ENCODE measurements at places on chromosomes 7 and 10.

DNA sequence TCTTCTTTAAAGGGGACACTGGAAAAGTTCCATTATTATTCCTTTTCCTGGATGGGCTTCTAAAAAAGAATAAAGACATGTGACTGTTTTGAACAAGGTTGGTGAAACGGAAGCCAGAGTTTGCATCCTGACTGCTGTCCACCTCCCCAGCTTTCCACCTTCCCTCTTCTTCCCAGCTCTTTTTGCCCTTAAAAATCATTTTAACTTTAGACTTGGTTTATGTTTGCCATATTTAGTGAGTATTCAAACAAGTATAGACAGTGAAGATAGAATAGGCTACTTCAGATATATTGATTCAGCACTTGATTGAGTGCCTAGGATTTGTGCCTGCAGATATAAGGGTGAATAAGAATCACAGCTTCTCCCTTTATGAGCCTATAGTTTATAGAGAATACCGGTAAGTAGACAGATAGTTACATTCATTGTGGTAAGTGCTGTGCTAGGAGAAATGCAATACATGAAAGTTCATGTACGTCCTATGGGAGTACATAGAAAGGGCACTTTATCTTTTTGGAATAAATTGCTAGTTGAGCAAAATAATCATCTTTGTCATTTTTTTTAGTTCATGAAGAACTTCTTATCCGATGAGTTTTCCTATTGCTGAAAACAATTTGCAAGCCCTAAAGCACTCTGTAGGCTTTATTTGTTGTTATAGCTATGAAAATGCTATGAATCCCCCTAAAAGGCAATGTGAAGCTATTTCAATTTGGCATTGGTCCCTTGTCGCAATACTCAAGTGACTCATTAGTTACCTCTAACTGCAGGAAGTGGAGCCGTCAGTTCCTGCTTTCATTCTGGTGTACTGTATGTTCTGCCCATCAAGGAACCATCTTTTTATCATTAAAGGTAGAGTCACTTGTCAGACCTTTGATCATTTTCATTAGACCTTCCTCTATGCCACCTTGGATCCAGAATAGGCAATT is 57.2 kb upstream of the STRIP2 start:
- DNase-seq = no peak

DNA sequence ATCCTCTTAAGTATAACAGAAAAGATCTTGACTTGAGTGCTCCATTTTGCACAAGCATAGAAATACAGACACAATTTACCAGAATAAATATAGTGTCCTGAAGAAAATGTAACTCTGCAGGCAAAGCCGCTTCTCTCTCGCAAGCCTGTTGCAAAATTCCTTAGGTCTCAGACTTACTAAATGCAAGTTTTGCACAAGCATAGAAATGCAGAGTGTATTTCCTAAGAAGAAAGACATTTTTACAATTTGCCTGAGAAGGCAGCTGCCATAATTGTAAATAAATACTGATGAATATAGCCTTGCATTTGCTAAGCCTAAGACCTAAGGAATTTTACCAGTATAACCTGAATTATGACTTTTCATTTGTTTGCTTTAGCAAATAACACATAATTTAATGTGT is 67.1 kb downstream of the AGMO start:
- DNase-seq = no peak

DNA sequence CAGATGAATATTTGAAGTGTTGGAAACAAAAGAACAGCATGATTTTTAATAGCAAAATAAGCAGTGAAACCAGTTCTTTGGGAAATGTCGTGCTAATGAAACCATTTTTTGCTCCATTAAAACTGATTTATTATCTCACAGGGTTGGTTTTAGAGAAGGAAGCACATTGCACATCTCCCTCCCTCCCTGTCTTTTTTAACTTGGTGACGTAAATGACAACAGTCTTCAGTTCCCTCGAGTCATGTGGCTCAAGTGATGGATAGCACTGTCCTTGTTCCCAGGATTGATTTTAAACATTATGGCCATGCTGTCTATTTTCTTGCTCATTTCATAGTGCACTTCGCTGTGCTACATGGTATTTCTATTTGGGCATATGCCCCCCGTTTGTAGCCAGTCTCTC is 105.9 kb downstream of the DOCK1 start:
- DNase-seq = no peak

- DNase-seq = no peak
Observed at GRCh38 chr10:1448252-1448930, 288.9 kb downstream of the ADARB2 start.

DNA sequence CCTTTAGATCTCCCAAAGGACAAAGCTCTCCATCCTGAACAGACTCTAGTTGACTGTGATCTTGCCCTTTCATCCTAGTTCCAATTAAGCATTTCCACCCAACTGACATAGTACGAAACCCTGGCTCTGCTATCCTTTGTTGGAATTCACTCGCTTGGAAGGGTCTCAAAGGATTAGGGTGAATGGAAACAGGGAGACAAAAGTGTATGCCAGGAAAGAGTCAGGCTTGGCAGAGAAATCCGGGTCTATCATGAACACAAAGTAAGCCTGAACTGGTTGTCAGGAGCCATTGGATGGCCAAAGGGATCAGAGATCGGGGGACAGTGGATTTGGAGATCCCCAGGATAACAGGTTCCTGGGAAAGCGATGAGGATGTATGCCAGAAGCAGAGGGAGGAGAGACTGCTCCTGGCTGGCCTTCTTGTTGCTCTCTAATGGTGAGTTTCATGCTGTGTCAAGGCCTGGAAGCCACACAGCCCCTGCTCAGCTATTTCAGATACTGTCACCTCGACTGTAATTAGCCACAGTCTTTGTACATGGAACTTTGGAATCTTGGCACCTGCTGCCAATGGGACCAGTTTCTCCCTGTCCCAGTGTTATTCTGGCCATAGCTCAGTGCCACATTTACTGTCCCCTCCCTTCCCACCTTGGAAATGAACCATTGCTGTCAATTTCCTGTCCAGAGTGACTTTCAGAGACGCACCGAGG is 1168.7 kb upstream of the AUTS2 start:
- DNase-seq = no peak

DNA sequence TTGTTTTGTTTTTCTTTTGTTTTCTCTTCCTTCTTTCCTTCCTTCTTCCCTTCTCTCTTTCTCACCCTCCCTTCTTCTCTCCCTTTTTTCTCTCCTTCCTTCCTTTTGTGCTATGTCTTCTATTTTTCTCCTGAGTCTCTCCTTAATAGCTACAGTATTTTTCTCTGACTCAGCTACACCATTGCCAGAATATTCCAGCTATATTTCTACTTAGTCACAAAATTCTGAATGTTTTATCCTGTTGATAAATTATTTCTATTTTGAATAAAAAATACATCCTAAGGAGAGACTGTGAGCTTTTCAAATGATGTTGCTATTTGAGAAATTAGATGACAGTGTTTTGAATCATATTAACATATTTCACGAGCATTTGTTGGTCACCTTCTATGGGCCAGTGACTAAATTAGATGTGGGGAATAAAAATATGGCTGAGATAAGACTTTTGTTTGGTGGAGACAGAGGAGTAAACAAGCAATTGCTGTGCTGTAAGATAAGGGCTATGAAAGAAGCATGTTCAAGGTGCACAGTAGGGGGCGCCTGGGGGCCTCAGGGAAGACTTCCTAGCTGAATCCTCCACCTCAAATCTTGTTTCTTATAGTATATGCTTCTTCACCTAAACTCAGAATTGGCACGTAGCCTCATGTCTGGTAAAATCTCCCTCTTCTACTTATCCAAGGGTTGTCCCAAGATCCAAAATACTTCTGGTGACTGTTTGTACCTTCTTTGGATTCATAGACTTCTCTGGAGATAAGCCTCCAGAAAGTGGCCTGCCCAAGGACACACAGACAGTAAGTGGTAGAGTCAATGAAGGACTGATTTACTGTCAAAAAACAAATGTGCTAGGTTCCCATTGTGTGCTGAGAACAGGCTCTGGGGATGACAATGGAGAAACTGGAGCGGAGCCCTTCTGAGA is 115.5 kb upstream of the CREB5 start:
- DNase-seq = no peak

DNA sequence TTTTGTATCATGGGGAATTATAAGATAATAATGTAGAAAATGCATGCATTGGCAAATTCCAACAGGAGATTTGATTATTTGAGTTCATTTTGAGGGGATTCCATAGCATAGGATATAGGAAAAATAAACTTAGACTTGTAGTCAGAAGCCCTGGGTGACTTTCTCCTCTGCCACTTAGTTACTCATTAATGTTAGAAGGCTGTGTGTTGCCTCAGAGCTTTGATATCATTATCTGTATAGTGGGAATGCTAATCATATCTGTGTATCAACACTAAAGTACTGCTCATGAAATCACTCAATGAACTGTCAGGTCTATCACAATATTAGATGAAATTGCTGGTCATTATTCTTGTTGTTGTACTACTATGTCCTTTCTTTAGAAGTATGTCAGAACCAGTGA is 23.0 kb upstream of the TEX47 start:
- DNase-seq = no peak

DNA sequence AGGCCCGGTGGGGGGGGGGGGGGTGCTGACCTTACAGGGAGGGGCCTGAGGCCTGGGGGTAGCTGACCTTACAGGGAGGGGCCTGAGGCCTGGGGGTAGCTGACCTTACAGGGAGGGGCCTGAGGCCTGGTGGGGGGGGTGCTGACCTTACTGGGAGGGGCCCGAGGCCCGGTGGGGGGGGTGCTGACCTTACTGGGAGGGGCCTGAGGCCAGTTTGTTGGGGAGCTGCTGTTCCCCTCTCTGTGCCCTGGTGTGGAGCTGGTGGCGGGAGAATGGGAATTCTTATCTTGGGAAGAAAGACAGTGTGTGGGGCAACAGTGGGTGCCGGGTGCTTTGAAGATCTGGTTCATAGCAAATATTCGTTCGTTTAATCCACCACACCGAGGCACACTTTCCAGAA is 46.6 kb upstream of the CFAP46 start:
- no peak for DNase-seq

- no peak for DNase-seq
Observed at GRCh38 chr7:40008223-40008815, 58.3 kb downstream of the CDK13 start.

- DNase-seq = no peak
Observed at GRCh38 chr7:26950889-26951288, 86.5 kb upstream of the SKAP2 start.

GRCh38 chr7:110835849-110836248 is 255.1 kb upstream of the LRRN3 start:
- DNase-seq = no peak

DNA sequence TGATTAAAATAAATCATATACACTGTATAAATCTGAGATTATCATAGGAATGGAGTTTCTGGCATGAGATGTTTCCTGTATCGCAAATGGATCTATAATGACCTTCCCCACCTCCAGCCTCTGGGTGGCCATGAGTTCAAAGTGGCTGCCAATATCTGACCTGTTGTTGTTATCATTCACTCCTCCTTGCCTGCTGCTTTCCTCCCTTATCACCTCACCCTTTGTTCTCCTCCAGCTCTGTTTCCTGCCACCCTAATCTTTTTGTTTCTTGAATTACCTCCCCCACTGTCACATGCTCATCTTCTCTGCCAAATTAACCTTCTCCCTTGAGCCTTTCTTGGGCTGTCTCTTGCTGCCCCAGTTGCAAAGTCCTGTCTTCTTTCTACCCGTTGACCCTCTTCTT is 12.0 kb downstream of the SCD start:
- DNase-seq = no peak

GRCh38 chr10:128734734-128735133 is 608.5 kb upstream of the MKI67 start:
- no peak for DNase-seq

DNA sequence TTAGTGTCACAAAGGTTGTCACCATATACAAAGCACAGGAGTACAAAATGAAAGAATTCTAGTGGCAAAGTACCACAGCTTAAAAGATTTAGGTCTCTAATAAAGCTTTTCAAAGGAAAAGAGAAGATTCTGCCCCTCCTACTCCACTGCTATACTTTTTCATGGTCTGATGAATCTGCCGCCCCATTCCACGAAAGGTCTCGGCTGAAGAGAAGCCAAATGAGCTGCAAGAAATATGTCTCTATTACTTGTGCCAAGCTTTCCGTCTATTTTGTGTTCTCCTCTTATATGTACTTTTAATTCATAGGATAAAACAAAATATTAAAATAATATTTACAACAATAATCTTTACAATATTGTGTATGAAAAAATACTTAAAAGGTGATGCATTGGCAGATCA is 222.6 kb downstream of the ANK3 start:
- DNase-seq = no peak

DNA sequence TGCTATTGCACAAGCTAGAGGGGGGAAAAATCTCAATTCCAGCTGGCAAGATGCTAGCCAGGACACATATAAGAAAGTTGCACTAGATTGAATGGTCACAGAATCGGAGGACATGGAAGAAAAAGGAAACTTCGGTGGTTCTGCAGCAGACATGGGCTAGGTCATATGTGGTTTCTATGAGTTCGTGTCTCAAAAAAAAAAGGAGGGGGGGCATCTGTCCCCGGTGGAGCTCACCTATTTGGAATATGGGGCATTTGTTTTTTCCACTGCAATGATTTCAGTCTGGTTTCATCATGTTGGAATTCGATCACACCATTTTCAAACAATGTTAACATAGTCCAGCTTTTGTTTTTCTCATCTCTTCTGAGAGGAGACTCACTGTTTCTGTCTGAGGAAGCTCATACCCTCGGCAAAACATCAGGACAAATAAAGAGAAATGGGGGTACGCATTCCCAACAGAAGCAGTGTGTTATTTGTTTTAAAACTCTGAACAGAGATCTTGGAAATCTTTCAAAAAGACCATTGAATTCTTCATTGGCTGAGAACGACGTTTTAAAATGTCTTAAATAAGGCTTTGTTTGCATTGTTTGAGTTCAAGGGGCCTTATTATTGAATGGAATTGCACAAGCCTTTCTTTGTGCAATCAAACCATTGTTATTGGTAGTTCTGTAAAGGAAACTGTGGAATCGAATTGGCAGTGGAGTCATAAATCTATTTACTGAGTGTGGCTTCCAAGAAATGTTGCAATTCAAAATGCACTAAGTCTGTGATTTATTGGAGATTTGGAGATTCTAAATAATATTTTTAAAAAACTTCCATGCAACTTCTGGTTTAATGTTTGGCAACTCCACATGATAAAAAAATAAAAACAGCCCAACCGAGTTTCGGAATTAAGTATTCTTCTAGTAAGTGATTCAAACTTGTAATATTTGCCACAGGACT is 173.2 kb downstream of the RTKN2 start:
- DNase-seq = no peak

DNA sequence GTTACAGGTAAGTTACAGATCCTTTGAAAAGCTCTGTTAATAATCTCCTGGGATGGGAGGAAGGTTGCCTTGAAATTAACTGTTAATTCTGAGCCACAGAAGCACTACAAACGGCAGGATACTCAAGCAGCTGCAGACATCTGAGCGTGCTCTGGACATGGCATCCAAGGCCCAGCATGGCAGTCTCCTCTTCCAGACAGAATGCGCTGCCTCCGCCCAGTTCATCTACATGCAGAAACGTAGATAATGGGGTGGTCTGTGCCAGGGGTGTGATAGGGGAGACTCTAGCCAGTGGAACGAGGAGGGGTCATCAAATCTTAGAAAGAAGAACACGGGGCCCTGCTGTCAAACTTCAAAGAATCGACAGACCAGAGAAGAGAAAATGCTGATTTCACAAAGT is 13.8 kb downstream of the VIPR2 start:
- no peak for DNase-seq

- no peak for DNase-seq
Observed at GRCh38 chr10:30784524-30784896, 155.0 kb upstream of the LYZL2 start.

- DNase-seq = no peak
Observed at GRCh38 chr7:32074787-32075585, 4.8 kb upstream of the PDE1C start.

- no peak for DNase-seq
Observed at GRCh38 chr10:106226142-106226541, 938.4 kb downstream of the SORCS1 start.

GRCh38 chr7:117875566-117875965 is 2.3 kb upstream of the CTTNBP2 start:
- DNase-seq = no peak
